ENCODE measurements at places on chromosomes 3 and 15.

GRCh38 chr3:66464512-66464894, 36.3 kb downstream of the LRIG1 start:
- no peaks in the 10 kb centered on the region for H3K27me3 ChIP-seq
- H3K4me1 ChIP-seq, result no peaks in the 10 kb centered on the region
- H3K4me3 ChIP-seq, result no peak overlapping the region
- DNase-seq, result no peak
- no peaks in the 10 kb centered on the region for H3K36me3 ChIP-seq

DNA sequence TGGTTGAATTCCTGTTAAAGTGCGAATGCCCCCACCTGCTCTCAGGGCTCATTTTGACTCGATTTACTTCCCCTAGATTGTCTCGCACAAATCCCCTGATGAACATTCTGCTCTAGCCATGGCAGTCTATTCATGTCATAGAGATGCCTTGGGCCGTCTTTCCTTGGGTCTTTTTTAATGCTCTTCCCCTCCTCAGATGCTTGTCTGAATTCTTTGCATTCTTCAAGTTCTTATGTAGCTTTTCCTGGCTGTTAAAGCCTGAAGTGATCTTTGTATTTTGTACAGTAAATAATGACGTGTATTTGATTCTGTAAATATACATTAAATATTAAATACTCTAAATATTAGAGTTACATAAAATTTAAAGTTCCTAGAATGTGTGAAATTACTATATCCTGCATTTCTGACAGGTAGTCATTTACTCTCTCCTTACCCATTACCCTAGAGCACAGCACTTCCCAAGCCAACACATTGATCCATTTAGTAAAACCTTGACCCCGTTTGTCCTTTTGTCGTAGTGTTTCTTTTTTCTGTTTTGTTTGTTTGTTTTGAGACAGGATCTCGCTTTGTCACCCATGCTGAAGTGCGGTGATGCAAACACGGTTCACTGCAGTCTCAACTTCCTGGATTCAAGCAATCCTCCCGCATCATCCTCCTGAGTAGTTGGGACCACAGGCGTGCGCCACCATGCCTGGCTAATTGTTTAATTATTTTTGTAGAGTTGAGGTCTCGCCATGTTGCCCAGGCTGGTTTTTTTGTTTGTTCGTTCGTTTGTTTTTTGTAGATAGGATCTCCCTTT, 47.9 kb downstream of the YEATS2 start:
- no peak for DNase-seq
- H3K4me1 ChIP-seq, result no peaks in the 10 kb centered on the region
- H3K36me3 ChIP-seq, result no peaks in the 10 kb centered on the region
- no peak overlapping the region for H3K27ac ChIP-seq
- H3K27me3 ChIP-seq, result no peaks in the 10 kb centered on the region
- H3K4me3 ChIP-seq, result no peak overlapping the region

DNA sequence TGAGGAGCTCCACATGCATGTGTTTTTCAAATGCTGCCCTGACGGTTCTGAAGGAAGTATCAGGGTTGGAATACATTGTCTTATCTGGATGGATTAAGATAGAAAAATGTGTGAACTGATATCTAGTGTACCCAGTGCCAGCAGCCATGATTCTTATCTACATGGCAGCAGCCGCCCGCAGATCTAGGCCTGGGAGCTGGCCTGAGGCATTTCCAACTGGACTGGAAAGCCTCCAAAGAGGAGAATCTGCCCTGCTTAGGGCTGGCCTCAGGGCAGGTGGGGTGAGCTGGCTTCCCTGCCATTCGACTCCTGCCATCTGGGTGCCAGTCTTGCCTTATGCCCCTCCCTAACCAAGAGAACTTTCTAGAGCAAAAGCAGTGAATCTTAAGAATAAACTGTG, 125.8 kb downstream of the SSR3 start:
- no peaks in the 10 kb centered on the region for H3K27me3 ChIP-seq
- no peak for DNase-seq
- H3K4me3 ChIP-seq, result no peak overlapping the region
- H3K4me1 ChIP-seq, result no peaks in the 10 kb centered on the region

GRCh38 chr15:68623301-68623892, 44.6 kb downstream of the CORO2B start:
- no peak overlapping the region for H3K27ac ChIP-seq
- H3K27me3 ChIP-seq, result no peaks in the 10 kb centered on the region
- no peaks in the 10 kb centered on the region for H3K36me3 ChIP-seq
- H3K4me1 ChIP-seq, result peaks cover 4% of the 10 kb centered on the region
- no peak overlapping the region for H3K4me3 ChIP-seq
- DNase-seq, result no peak

GRCh38 chr3:184780981-184781515, 30.9 kb upstream of the VPS8 start:
- DNase-seq, result no peak
- H3K4me3 ChIP-seq, result no peak overlapping the region
- no peaks in the 10 kb centered on the region for H3K36me3 ChIP-seq
- H3K4me1 ChIP-seq, result no peaks in the 10 kb centered on the region
- H3K27me3 ChIP-seq, result no peaks in the 10 kb centered on the region
- no peak overlapping the region for H3K27ac ChIP-seq

All from kidney (tissue), 22 donors.